ENCODE measurements at places on chromosomes 5 and 9.

DNA sequence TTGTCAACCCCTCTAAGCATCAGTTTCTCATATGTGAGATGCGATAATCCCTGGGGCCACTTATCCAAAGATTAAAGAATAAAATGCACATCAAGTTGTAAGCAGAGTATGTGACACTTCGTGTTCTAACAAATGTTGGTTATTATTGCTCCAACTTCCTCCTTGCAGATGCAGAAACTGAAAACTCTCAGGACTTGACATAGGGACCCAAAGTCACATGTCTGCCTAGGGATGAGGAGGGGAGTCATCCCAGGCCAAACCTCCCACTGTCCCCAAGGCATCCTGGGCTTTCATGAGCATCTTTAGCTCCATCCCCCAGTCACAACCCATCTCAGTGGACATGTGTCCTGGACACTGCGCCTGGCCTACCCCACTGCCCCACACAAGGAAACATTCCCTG lies 27.5 kb upstream of the SYK start:
- no peak for DNase-seq

DNA sequence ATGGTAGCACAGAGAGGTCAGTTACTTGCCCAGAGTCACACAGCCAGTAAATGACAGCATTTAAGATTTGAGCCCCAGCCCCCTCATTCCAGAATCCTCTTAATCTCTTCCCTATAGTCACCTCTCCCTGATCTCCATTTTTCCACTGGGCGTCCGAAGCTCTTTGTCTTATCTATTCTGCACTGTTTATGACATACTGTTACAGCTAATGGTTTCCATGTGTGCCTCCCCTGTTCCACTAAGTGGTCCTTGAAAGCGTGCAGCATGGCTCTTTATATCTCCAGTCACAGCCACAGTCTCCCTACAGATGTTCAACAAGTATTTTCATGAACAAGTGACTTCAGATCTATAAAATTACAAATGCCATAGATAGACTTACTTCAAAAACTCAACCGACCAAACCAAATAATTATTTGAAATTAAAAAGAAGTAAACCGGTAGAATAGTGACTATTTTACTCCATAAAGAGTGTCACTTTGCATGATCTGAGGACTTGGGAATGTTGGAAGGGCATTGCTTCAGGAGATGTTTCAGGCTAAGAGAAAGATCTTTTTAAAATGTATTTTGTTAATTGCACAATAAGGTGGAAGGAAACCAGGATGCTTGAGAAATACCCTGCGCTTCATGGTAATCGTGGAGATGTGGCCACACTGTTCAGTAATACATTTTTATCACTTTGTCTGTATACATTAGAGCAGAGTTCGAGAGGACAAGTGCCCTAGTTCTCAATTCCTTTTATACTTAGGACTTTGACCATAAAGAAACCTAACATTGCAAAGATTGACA lies 237.2 kb downstream of the FBXL7 start:
- no peak for DNase-seq

DNA sequence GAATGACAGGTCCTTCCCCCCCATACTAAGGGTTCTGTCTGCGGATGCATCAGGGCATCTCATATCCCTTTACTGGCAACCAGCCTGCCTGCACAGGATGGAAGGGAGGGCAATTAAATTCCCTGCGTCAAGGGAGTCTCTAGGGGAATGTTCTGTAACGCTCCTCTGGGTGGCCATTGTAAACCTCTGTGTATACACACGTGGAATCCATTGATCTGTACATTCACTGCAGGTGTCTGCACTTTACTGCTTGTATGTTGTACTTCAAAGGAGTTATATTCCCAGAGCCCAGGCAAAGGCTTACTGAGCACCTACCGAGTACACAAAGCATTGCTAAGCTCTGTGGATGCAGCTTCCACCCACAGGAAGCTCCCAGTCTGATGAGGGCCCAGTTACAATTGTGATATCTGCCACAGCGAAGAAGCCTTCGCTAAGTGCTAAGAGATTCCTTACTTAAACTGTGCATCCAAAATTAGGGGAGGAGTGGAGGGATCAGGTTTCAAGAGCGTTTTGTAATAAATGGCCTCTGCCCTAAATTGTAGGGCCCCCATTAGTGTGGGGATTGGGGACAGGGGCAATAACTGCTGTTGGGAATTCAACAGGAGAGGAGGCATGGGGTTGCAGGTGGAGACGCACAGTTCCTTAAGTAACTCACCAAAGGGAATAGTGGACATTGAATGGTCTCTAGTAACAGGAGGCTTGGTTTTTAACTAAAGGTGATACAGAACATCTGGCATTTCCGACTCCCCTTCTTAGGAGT lies 1.5 kb upstream of the RETREG1 start:
- no peak for DNase-seq

DNA sequence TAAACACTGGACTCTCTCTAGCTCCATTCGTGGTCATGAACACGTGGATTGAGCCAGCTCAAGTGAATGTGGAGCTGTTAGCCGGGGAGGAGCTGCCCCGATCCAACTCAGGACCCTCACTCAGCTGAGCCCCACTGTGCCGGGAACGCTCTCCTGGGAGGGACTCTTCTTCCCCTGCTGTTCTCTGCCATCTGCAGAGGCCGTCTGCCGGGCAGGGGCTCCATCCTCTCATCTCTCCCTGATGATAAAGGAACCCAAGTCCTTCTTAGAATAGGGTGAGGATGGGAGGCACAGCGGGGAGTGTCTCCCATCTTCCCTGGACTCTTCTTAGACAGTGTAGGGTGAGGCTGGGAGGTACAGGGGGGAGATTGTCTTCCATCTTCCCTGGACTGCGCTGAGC lies 120.5 kb upstream of the IRX4 start:
- DNase-seq: no peak

DNA sequence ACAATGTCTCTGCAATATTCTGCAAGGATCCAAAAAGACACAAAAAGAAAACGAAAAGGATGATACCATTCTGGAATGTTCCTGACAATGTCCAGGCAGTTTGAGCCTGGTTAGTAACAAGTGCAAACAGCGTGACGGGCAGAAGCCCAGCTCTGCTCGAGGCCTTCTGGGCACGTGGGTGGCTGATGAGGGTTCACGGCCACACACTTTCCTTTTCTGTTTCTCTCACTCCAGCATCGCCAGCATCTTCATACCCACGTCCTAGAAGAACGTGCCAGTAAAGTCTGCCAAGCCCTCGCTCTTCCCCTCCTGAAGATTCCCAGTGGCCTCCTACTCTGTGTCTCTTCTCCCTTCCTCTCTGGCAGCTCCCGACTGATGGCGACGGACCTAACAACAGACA lies 36.7 kb downstream of the COL23A1 start:
- DNase-seq: no peak

DNA sequence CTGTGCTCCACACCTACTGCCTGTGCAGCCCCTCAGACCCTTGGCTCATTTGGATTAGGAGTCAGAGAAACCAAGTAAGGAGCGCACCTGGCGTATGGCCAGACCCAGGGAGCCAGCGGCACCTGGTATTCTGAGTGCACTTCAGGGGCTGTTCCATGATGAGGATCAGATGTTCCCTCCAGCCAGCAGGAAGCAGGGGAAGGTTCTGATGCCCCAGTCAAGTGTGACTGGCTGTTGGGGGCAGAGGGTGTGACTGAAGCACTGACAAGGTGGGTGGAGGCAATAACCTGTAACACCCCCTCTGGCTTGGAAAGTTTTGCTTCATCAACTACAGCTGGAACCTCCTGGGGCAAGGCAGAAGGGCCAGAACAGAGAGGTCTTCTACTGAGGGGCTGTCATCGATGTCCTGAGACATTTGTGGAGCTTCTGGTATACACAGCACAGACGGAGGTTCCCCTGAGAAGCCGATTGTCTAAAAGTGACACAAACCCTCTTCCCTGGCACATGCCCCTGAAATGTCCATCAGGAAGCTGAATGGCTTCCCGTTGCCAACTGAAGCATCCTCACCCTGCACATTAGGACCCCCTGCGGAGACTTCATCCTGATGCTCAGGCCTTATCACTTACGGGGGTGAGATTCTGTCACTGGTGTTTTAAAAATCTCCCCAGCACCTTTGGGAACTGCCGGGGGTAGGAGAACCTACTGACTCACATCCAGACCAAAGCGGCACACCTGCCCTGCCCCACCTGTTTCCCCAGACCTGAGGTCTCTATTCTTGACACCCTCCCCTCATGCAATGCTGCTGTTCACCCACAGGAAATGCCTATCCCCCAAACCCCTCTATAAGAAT lies 21.1 kb downstream of the TRAF1 start:
- no peak for DNase-seq

DNA sequence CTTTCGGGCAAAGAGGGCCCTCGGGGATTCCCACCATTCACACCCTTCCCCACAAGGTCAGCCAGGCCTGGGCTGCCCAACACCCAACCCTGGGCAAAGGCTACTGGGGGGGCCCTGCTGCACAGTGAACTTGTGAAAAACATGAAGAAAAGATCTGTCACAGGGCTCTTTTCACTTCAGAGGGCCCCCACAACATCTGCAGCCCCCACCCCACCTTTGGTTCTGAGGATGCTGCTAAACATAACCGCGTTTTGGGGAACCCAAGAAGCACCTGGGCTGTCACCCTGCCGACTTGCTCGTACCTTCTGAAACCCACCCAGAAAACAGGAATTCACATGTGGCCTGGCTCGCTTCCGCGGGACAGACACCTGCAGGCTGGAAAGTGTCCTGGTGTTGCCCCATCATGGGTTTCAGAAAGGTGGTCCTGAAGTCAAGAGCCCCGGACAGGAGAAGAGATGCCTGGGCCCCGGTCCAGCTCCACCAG lies 29.3 kb downstream of the B4GALT1 start:
- no peak for DNase-seq
